Thymus (tissue), 14 donors: ENCODE measurements at places on chromosomes 16 and 17.

GRCh38 chr17:61233991-61234750, 165.5 kb upstream of the TBX2 start:
- DNase-seq: no peak

- no peak for DNase-seq
Measured at GRCh38 chr16:68269793-68270192, 5.5 kb downstream of the SLC7A6 start.

DNA sequence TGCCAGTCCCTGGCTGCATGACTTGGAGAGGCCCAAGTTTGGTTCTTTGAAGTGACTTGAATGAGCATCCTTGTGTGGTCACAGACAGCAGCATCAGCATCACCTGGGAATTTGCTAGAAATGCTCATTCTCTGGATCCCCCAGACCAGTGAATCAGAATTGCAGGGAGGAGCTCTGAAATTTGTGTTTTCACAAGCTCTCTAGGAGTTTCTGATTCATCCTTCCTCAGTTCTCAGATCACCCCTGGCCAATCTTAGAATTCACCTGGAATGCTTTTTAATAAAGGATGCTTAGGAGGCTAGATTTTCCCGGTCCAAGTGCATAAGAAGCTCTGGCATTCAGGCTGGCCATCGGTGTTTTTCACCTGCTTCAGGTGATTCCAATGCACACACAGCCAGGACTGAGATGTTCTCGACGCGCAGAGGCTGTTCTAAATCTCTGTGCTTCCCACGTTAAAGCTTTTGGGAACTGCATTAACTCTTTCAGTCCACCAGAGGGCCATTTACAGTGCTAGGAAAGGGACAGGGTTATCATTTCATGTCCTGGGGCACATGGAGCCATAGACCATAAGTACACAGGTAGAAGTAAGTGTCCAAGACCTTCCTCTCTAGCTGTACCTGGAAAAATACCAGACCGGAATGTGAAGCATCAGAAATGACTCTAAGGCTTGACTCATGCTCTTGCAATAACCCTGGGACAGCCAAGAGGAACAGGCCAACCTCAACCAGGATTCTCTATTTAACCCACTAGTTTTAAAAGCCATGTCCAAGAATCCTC, 85.7 kb upstream of the XYLT1 start:
- DNase-seq: no peak

GRCh38 chr16:84514295-84514873, 9.9 kb upstream of the MEAK7 start:
- no peak for DNase-seq

GRCh38 chr17:8986295-8986694, 20.8 kb upstream of the PIK3R5 start:
- DNase-seq: no peak

- DNase-seq: no peak
Measured at GRCh38 chr17:50052822-50053653, 2.9 kb upstream of the ITGA3 start.

DNA sequence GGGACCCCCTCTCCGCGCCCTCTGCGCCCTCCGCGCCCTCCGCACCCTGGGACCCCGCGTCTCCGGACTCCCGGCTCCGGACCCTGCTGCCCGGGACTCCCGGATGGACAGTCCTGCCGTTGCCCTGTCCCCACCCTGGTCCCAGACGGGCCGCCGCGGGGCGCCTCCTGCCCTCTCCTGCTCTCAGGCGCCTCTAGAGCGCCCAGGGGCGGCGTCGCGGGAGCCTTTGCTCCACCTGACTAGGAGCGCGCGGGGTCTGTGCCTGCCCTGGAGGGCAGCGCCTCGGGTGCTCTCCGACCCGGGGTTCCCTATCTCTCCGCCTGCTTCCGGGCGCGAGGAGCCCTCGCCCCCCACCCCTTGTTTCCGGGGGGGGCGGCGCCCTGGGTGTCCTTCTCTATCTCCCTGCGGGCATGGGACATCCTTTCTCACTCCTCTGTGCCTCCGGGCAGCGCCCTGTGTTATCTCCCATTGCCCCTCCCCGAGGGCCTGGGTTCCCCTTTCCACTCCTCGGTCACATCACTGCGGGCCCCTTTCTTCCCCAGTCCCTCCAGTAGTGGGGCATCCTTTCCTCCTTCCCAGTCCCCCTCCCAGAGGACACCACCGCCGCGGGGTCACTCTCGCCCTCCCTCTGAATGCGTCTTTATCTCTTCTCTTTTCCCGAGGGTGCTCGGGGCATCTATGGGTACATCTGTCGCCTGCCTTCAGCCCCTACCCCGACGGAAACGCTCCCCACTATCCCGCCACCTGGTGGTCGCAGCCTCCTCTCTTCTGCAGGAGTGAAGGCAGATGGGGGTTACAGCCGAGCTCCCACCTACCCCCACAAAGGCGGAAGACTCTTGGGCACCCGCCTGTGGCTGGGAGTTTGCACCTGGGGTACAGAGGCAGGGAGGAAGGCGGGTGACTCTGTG, 875 bp downstream of the PRKCB start:
- DNase-seq: peak; percentile 76

DNA sequence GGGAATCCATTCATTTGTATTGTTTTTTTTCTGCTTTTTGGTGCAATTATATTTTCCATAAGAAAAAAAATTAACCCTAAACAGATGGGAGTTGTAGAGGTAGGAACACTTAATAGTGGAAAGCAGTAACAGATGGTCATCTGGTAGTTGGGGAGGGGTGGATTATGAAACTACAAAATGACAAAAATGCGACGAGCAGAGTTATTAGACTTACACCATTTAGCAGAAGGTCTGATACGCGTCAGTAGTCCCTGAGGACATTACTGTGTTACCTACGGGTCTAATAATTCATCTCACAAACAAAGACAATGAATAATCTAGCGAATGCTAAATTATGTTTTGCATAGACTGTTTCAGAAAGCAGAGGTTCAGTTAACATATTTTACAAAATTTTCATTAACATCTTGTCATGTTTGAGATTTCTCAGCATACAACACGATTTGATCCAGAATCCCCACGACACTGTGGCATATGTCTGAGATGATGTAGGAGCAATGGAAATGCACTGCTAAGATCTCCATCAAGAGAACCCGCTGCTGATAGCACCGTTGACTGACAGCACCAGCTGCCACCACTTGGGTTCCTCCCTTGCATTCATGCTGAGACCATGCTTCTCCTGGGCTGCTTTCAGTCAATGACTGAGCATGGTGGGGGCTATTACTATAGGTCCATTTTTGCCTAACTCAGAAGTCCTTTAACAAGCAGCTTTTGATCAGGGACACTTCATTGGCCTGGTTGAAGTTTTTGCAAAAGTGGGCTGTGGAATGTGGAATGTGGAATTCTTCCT, 182.2 kb upstream of the CPHXL start:
- DNase-seq: no peak

DNA sequence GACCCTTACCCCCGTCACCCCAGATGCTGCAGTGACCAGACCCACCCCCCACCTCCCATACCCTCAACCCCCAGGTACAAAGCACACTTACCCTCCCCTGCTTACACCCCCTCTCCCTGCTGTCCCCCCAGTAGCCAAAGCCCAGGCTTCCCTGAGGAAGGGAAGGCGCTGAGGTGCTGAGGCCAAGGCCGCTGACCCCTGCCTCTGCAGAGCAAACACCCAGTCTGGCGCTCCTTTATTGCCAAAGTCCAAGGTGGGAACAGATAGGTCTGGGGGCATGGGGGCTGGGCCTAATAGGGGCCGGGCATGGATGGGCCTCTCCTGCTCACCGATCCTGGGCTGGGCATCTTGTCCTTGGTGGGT, 683 bp downstream of the LCAT start:
- DNase-seq: no peak

GRCh38 chr17:82603981-82604448, 44.2 kb downstream of the WDR45B start:
- DNase-seq: no peak

DNA sequence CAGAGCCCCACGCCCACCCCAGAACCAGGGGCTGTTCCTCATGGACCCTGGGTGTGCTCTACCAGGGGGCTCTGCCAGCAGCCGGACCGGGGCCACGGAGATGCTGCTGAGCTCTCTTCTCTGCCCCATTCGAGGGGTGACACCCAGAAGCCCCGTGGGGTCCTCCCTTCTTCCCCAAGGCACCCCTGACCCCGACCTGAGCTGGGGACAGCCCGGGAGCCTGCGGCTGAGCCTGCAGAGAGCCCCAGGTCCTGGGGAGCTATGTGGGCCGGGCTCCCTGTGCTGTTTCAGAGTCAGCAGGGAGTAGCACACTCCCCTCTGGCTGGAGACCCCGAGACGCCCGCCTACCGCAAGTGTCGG, 1.2 kb upstream of the PRR35 start:
- DNase-seq: no peak

DNA sequence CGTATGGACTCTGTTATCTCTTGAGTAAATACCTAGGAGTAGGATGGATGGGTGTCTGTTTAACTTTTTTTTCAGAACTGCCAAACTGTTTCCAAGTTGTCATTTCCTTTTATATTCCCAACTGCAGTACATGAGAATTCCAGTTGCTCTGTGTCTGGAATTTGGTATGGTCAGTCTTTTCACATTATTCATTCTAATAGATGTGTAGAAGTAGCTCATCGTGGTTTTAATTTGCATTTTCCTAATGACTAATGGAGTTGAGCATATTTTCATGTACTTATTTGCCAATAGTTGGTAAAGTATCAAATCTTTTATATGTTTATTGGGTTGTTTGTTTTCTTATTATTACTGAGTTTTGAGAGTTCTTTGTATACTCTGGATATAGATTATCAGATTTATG, 27.0 kb downstream of the MRTFB start:
- no peak for DNase-seq

- DNase-seq: no peak
Measured at GRCh38 chr16:58099097-58099955, 29.9 kb downstream of the CFAP20 start.

DNA sequence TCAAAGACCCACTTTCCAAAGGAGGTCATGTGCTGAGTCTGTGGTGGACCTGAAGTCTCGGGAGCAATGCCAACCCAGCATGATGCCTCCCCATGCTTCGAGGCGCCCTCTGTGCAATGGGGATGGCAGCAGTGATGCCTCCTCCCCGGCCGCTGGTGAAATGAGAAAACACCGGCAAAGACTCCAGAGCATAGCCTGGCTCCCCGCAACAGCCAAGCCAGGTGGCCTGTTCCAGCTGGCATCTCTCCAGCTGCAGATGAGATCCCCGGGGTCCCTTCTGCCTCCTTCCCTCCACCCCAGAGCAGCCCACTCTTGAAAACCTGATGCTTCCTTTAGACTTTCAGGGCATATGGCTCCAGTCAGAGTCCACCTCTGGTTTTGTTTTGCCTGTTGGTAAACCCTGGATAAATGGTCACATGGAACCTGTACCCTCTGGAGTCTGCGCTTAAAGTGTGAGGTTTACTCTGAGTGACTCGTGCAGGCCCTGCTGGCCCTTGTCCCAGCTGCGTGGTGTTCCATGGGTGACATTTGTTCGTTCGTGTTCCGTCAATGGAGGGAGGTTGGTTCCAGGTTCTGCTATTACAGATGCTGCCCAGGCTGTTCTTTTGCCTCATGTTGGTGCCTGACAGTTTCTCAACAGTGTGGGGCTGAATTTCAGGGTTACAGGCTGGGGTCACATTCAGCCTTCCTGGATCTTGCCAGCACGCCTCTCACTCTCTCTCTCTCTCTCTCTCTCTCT, 181.8 kb upstream of the CIBAR2 start:
- no peak for DNase-seq

DNA sequence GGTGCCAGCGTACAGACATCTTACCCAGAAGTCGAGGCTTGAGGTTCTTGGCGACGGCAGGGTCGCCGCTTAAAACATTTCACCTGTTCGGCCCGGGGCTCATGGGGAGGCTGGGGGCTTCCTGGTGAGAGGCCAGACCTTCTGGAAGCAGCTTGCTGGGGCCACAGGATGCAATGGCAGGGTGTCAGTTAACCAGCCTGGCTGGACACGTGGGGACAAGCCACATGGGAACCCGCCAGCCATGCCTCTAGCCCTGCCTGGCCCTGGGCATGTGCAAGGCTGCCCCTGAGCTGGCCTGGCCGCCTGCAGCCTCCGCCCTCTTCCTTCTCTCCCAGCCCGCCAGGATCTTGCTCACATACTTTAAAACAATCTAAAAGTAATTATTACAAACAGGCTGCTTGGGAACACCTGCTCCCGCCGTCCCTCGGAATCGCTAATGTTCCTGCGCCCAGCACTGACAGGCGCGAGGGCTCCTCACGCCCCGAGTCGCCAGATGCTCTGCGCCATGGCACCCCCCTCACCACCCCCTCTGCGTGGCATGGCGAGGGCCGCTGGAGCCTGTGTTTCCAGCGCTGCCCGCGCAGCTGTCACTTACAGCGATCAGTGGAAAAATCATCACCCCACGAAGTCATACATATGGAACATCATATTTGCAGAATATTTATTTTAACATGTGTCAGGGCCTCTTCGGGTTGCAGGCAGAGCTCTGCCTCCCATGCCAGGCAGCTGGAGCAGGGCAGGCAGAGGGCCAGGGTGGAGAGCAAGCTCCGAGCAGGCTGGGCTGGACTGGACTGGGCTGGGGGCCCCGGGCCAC, 188.7 kb upstream of the GSE1 start:
- DNase-seq: no peak

DNA sequence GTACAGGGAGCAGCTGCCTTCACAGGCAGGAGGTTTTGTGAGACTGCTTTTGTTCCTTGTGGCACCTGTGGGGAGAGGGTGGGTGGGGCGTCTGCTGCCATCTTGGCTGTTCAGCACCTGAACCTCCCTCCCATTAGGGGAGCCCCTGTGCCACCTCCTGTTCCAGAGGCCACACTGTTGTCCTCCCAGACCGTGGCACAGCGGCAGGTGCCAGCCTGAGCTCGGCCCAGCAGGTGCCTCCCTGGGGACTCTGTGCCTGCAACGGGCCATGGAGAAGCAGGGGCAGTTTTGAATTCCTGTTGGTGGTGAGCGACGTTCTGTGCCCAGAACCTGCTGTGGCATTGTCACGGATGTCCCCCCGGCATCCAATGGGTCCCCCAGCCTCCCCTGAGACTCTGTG, 9.9 kb downstream of the LGALS3BP start:
- DNase-seq: no peak

GRCh38 chr17:57142925-57143324, 57.9 kb downstream of the AKAP1 start:
- no peak for DNase-seq

DNA sequence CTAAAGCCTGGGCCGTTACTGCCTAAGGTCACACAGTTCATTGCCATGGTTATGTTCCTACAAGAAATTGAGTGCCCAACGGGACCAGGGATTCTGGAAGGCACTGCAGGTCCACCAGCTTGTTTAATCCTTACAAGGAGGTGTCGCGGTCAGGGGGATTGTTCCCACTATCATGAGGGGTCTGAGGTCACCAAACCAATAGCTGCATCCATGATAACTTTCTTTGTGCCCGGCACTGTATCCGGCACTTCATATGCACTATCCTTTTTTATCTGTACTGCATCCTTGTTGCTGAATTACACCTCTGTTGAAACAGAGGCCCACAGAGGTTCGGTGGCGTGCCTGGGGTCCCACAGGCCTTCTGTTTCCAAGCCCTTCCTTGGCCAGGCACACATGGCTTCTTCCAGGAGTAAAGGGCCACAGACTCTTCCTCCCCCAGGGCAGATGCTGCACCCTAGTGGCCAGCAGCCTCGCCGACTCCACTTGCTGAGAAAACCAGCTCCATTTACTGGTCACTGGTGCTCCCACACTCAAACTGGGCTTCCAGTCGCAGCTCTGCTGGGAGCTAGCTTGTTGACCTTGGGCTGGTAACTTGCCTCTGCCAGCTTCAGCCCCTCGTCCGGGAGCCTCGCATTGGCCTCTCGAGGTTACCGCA, 82.0 kb upstream of the PLCG2 start:
- no peak for DNase-seq
